ENCODE measurements at places on chromosomes 5 and 9. TPM values are rescaled to one million over a fixed set of nuclear protein-coding genes. Genes with fewer than 3 reads are reported as not detected.

WDR38 gene
- not detected for total RNA-seq

CDO1 gene
- total RNA-seq, result 9.0 TPM

NSD1 gene
- total RNA-seq, result 48.1 TPM

RRAGA gene
- 65.5 TPM for total RNA-seq

CDKN2A gene
- 39.5 TPM for total RNA-seq

SEMA4D gene
- 0.66 TPM for total RNA-seq

POU5F2 gene
- total RNA-seq, result 0.99 TPM

GPR151 gene
- not detected for total RNA-seq

SLC36A1 gene
- 8.4 TPM for total RNA-seq

NUTM2G gene
- total RNA-seq, result not detected

DNM1 gene
- total RNA-seq, result 86.0 TPM

RAB3C gene
- total RNA-seq, result not detected

SHOC1 gene
- under 0.01 TPM for total RNA-seq

FBXW11 gene
- total RNA-seq, result 75.0 TPM

C5orf52 gene
- not detected for total RNA-seq

FOXD4L4 gene
- 0.29 TPM for total RNA-seq

POLK gene
- 54.7 TPM for total RNA-seq

IFNW1 gene
- not detected for total RNA-seq

EGFLAM gene
- total RNA-seq, result 3.0 TPM

TLX3 gene
- not detected for total RNA-seq

UGT3A2 gene
- total RNA-seq, result not detected

PCDHGA4 gene
- 8.9 TPM for total RNA-seq

PHYHD1 gene
- total RNA-seq, result 18.7 TPM

BTNL8 gene
- not detected for total RNA-seq

MLANA gene
- not detected for total RNA-seq

C9orf153 gene
- 0.50 TPM for total RNA-seq

QSOX2 gene
- total RNA-seq, result 12.2 TPM

PCDHAC2 gene
- total RNA-seq, result under 0.01 TPM

CTNND2 gene
- not detected for total RNA-seq

PTGES gene
- total RNA-seq, result 84.5 TPM

FAM151B gene
- 5.0 TPM for total RNA-seq

CNTNAP3B gene
- total RNA-seq, result 1.2 TPM

IL3 gene
- total RNA-seq, result not detected

ACOT12 gene
- total RNA-seq, result 2.2 TPM

DBH gene
- not detected for total RNA-seq

NCBP1 gene
- 36.4 TPM for total RNA-seq

GBGT1 gene
- total RNA-seq, result 5.6 TPM

DDX4 gene
- not detected for total RNA-seq

FYB1 gene
- under 0.01 TPM for total RNA-seq

FCN2 gene
- not detected for total RNA-seq

PNPLA7 gene
- total RNA-seq, result 2.0 TPM

SLC6A19 gene
- not detected for total RNA-seq

HMGCR gene
- total RNA-seq, result 107 TPM

IFNK gene
- total RNA-seq, result not detected

Data from smooth muscle cell of trachea (primary cell).